T-helper 2 cell (primary cell): ENCODE measurements at places on chromosomes 13 and 19.

DNA sequence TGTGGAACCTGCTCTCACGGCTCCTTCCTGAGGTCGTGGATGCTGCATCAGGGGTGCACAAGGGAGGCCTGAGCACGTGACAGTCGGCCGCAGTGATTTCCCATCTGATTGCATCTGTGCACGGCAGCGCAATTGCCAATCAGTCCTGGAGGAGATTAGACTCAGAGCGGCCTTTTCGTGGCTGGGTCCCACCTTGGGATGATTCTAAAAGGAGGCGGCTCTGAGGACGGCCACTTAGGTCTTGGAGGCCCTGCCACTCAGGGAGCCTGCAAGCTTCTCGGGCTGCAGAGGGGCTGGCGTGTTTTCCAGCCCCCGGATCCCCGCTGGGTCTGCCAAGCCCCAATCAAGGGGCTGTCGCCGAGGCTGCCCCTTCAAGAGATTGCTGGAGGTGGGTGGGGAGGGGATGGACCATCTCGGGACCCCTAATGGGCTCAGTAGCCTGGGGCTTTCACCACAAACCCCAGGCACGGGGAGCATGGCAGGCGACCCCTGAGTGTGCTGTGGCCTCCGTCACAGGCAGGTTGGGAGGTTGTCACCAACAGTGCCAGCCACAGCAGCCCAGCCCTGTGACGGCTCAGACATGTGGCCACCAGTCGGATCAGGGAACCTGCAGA lies 51.6 kb downstream of the SOX1 start:
- DNase-seq = no peak

GRCh38 chr13:77891486-77891885 lies 27.1 kb downstream of the EDNRB start:
- DNase-seq = no peak

DNA sequence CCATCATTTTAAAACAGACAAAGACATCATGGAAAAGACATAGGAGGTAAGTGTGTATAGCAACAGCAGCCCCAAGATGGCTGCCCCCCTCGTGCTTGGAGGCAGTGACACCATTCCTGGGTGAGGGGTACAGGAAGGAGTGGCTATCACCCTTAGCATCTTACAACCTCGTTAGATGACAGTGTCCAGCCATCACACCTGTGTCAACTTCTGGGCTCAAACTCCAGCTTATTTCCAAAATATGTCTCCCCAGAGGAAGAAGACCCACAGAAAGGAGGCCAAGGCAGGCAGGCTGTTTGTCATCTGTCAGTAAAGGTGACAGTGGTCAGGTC lies 27.5 kb downstream of the EPS15L1 start:
- no peak for DNase-seq

DNA sequence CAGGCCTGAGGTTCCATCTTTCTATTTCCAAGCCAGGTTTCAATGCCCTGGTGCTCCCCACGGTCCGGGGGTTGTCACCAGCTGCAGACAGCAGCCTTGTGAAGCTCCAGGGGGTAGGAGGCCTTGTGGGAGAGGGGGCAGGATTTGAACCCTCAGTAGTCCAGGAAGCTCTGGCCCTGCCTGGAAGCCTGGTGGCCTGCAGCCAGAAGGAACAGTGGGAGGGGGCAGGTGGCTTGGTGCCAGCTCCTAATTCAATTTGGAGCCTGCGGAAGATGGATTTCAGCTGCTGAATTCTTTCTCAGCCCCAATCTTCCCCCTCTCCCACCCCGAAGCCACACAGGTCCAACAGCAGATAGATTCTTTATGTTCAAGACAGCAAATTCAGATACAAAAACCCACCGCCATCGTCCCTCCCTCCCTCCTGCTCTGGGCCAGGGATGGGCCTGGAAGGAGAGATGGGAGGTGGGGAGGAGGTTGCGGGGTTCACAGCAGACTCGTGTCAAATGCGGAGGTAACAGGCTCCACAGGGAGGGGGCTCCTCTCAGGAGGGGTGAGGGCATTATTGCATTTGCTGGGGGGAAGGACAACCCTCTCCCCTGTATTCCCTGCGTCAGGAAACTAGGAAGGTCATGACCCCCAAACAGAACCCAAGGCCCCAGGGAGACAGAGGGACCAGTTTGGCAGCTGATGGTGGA lies 2.4 kb upstream of the PTGER1 start:
- DNase-seq = no peak
